NCI-H345 (cell line): ENCODE measurements at places on chromosomes 2 and 18.
A peak's percentile ranks its signal among the peaks of the same experiment; 100 is the strongest.

GRCh38 chr2:31446848-31447247 lies 32.3 kb upstream of the XDH start:
- no peak for DNase-seq

- peak; percentile 38 for DNase-seq
These were observed 48.4 kb downstream of the LRRTM1 start for GRCh38 chr2:80255918-80256781.

DNA sequence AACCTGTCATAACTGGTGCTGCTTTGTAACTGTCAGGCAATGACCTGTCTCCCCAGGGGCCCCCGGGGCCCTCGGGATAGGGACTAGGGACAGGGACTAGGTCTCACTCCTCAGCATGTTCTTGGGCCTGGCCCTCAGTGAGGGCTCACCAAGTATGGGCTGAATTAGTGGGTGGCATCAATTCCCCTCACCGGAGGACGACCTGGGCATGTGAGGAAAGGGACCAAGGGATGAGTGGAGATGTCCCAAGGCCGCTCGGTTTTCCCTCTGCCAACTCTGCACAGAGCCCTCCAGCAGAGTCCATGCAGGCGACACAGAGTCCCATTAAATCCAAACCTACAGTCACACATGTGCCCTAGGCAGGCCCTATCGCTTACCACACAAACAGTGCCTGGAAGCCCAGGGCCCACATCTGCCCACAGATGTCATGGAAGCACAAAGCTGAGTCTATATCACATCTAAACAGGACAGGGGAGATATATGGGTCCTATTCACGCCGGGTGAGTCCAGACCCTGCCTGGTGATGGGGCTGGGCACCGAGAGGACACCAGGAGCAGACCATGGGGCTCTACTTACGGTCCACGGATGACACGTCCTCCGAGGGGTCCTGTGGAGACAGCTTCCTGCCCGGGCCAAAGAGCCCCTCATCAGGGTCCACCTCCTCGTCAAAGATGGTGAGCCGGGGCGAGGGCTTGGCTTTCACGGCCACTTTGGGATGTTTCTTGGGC lies 26.6 kb downstream of the HS1BP3 start:
- DNase-seq: no peak

GRCh38 chr2:101811226-101812015 lies 113.9 kb downstream of the MAP4K4 start:
- no peak for DNase-seq

GRCh38 chr2:121283670-121284462 lies 1.1 kb downstream of the TFCP2L1 start:
- no peak for DNase-seq

GRCh38 chr2:211846714-211847113 lies 691.9 kb downstream of the ERBB4 start:
- DNase-seq: no peak

DNA sequence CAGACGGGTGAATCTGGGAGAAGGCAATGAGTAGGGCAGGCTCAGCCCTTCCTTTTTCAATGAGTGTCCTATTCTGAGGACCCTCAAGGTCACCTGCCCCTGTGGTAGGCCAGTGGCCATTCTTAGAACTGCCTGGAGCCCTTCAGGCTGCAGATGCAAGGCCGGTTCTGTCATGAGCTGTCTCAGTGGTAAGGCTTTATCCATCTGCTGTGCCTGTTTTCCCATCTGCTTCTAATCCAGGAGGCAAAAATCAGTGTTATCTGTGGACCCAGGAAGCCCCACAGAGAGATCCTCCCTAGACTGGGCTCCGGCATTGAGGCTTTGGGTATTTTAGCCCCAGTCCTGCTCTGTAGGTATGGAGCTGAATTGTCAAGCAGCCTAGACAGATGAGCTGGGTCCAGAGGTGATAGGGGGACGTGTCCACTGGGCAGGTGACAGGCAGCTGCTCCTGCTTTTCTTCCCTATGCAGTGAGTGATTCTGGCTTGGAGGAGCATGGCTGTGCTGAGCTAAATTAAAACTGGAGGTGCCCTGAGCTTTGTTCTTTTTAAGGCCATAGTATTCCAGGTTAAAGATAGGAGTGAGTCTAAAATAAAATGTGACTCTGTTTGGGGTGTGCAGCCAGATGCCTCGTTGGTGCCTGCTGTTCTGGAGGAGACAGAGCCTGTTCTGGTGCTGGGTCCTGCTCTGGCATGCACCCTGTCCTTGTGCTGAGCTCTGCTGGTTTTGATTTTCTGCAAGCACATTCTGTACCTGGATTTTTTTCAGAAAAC lies 92.5 kb downstream of the FHOD3 start:
- no peak for DNase-seq

GRCh38 chr2:157470321-157470720 lies 26.4 kb upstream of the CYTIP start:
- DNase-seq: no peak

- DNase-seq: no peak
These were observed 123.8 kb downstream of the MYO1B start for GRCh38 chr2:191369034-191369433.

DNA sequence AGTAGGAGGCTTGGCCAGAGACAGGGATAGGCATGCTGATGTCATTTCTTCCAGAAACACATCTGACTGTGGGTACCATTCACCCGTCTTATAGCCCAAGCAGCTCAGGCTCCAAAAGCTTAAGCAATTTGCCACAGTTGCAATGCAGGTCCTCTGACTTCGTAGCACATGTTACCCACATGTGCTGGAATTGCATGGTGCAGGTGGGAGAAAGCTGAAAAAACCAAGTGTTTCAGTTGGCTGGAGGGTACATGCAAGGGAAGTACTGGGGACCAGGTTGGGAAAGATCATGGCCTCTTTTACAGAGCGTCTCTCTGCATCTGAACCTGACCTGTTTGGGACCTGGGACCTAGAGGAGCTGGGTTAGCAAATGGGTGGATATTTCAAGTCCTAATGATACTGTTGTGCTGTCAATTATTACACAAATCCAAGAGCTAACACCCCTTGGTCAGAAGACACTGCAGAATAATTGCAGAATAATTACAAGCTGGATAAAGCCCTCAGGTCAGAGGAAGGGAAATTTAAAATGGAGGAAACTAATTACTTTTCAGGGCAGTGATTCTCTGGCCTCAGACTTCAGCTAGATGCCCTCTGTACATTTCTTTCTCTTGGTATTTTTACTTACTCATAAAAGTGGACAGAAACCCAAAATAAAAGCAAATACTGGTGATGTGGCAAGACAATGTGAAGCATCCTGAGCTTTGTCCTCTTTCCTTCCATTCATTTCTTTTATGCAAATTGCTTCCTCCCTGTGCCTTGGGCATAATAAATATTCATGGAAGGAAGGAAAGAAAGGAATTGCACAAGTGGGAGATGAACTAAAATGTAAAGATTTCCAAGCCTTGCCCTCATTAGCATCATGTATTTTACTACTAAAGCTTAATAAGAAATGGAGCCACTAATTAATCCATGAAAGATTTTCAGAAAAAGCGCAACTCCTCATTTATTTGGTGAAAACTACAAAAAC lies 45.6 kb upstream of the TTC39C start:
- no peak for DNase-seq

GRCh38 chr2:100073110-100073509 lies 69.3 kb downstream of the AFF3 start:
- no peak for DNase-seq

DNA sequence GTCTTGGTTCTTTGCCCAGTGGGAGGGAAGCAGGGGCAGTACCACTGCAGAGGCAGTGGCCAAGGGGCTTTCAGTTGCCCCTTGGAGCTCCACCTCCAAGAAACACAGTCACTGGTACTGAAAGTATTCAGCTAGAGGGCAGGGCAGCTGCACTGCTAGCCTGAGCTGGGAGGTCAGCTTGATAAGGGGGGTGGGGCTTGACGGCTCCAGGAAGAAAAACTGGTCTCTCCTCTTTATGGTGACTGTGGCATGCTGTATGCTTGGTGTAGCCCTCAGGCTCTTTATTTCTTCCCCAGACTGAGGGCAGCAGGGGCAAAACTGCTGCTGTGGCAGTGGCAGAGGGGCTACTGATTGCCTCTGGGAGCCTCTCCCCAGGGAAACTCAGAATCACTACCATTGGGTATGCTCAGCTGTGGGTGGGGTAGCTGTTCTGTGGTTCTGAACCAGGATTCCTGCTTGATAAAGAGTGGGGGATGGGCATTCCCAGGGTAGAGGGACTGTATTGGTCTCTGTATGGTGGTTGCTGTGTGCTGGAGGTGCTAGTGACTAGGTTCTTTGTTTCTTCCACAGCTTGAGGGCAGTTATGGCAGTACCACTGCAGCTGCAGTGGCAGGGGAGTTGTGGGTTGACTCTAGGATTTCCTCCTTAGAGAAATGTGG lies 134.6 kb upstream of the SCN7A start:
- DNase-seq: peak; percentile 1

DNA sequence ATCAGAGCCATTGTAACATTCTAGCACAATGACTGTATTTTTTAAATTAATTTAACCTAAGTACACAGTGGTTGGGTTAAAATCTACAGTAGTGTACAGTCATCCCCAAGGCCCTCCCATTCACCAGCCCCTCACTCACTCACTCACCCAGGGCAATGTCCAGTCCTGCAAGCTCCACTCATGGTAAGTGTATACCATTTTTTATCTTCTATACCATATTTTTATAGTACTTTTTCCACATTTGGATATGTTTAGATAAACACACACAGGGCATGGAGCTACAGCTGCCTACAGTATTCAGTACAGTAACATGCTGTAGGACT lies 72.1 kb downstream of the COPS8 start:
- no peak for DNase-seq

- no peak for DNase-seq
These were observed at the start of gene KCNE4 for GRCh38 chr2:223051693-223052289. Gene KCNE4, plus strand, starts transcription at chr2:223052190. Its CDS starts 641 bp downstream, at chr2:223052831.
